Cardiac muscle cell (in vitro differentiated cells and primary cell): ENCODE measurements at places on chromosomes 12 and 14. TPM values are rescaled to one million over a fixed set of nuclear protein-coding genes. Genes with fewer than 3 reads are reported as not detected.
A peak's percentile ranks its signal among the peaks of the same experiment; 100 is the strongest.

DNA sequence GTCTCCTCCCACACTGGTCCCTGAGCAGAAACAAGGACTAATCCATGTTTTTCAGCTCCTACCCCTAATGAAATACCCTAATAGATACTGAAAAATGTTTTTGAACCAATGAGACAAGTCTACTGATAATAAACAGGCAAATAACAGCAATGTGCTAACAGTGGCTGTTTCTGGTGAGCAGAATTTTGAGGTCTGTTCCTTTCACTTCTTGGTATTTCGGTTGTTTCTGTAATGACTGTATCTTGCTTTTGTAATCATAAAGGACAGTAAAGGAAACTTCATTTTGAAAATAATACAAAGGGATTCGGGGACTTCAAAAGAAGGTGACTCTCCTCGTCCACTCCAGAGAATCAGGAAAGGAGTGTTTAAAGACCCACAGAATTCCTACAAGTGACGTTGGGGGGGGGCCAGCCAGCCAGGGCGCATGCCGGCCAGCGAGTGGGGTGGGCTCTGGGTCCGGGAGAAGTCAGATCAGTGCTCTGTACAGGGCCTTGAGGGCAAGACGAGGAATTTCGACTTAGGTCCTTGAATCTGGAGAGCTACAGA, 1.1 kb upstream of the CD9 start:
- no peak overlapping the region for H3K27ac ChIP-seq
- DNase-seq: no peak
- H3K36me3 ChIP-seq: no peaks in the 10 kb centered on the region
- H3K4me1 ChIP-seq: no peaks in the 10 kb centered on the region

DNA sequence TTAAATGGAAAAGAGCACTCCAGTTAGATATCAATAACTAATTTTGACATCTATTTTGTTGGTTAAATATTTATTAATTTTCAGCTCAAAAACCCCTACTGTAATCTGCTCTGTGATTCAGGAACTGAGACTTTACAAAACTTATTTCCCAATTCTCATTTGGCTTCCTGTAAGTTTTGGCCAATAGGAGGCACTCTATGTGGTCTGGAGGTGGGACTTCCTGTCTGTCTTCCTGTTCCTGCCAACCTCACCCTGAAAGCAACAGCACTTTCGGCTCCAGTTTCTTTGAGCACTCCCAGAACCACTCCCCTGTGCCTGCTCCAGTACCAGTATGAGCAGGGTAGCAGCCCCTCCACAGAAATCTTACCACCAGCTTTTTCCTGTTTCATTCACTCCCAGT, 1027.0 kb downstream of the VRK1 start:
- no peak overlapping the region for H3K4me3 ChIP-seq
- H3K27ac ChIP-seq: no peak overlapping the region
- H3K4me1 ChIP-seq: no peaks in the 10 kb centered on the region

- no peak overlapping the region for H3K27ac ChIP-seq
- DNase-seq: no peak
- H3K27me3 ChIP-seq: no peaks in the 10 kb centered on the region
- no peaks in the 10 kb centered on the region for H3K4me1 ChIP-seq
- no peak overlapping the region for H3K4me3 ChIP-seq
- H3K36me3 ChIP-seq: no peaks in the 10 kb centered on the region
These were observed 111.0 kb downstream of the MNAT1 start for GRCh38 chr14:60845523-60845922.

DNA sequence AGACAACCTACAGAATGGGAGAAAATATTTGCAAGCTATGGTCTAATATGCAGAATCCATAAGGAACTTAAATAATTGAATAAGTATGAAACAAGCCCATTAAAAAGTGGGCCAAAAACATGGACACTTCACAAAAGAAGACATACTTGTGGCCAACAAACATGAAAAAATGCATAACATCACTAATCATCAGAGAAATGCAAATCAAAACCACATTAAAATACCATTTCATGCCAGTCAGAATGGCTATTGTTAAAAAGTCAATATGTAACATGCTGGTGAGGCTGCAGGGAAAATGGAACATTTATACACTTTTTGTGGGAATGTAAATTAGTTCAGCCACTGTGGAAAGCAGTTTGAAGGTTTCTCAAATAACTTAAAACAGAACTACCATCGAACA, 945.4 kb upstream of the FLRT2 start:
- H3K4me3 ChIP-seq: no peak overlapping the region
- H3K27me3 ChIP-seq: no peaks in the 10 kb centered on the region
- DNase-seq: no peak
- no peaks in the 10 kb centered on the region for H3K36me3 ChIP-seq
- H3K4me1 ChIP-seq: no peaks in the 10 kb centered on the region

GRCh38 chr12:6963791-6964413, 6.6 kb downstream of the PHB2 start:
- H3K27ac ChIP-seq: peak overlapping the region; percentile 69
- DNase-seq: no peak
- peaks cover 13% of the 10 kb centered on the region for H3K4me1 ChIP-seq
- no peak overlapping the region for H3K4me3 ChIP-seq
- no peaks in the 10 kb centered on the region for H3K27me3 ChIP-seq

DNA sequence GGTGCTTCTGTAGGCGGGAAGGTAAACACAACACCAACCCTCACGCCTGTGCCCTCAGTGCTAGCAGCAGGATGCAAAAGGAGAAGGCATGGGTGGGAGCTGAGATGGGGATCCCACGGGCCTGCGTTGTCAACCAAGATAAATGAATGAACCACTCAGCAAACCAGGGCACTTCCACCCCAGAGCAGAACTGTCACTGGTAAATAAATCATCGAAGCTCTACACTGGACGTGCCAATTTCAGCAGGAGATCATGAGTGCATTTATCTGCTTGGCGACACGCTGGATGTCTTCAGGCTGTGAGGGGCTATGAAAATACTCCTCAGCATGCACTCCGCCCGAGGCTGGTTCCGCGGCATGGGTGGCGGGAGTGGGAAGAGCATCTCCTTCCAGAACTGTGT, 33.2 kb downstream of the HSPB8 start:
- no peak overlapping the region for H3K4me3 ChIP-seq

DNA sequence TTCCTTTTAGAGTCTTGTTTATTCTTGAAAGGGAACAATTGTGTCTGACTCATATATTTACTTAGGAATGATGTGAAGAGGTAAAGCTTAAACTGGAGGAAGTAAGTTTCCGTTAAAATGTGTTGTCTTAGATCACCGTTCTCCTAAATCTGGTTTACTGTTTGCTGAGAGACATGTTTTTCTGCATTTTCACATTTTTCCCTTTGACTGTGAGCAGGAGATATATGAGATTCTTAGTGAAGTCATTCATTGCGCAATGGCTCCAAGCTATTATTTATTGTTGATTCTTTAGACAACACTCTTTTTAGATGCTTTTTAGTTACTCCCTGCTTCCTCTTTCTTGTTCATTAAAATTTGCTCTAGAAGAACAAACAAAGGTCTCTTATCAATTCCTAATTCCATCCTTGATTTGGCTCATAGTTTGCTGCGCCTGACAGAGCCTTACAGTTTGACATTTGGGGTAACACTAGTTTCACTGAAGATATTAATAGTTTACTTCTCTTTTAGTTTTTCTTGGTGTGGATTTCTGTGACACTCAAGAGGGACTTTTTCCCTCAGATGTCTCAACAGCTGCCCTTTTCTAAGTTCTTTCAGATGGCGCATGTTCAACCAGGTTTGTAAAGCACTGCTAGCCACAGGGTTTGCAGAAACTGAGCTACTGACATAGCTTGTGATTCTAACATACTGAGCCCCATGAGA, 11.4 kb downstream of the CLECL1 start:
- no peaks in the 10 kb centered on the region for H3K4me1 ChIP-seq
- DNase-seq: no peak
- H3K4me3 ChIP-seq: no peak overlapping the region
- no peaks in the 10 kb centered on the region for H3K27me3 ChIP-seq

- no peak overlapping the region for H3K4me3 ChIP-seq
- DNase-seq: peak; percentile 55
- H3K27ac ChIP-seq: no peak overlapping the region
- H3K36me3 ChIP-seq: no peaks in the 10 kb centered on the region
These were observed 22.8 kb downstream of the TPCN1 start for GRCh38 chr12:113244047-113244460.

DNA sequence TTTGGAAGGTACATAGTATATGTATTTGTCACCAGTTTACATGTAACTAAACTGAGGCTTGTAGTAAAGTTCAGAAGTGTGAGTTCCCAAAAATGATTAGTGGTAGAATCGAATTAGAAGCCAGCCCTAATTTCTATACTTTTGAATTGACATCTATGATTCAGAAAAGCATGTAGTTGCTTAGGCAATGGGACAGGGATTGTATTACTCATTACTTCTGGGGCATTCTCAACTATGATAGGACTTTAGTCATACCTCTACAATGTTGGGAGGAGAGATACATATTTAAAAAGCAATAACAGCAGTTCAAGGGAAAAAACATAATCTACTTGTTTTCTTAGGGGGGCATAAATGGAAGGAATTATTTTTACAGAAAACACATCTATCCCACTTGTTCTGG, 277.9 kb upstream of the E2F7 start:
- no peak overlapping the region for H3K27ac ChIP-seq
- H3K4me1 ChIP-seq: peaks cover 27% of the 10 kb centered on the region
- H3K4me3 ChIP-seq: no peak overlapping the region
- peak; percentile 25 for DNase-seq

DNA sequence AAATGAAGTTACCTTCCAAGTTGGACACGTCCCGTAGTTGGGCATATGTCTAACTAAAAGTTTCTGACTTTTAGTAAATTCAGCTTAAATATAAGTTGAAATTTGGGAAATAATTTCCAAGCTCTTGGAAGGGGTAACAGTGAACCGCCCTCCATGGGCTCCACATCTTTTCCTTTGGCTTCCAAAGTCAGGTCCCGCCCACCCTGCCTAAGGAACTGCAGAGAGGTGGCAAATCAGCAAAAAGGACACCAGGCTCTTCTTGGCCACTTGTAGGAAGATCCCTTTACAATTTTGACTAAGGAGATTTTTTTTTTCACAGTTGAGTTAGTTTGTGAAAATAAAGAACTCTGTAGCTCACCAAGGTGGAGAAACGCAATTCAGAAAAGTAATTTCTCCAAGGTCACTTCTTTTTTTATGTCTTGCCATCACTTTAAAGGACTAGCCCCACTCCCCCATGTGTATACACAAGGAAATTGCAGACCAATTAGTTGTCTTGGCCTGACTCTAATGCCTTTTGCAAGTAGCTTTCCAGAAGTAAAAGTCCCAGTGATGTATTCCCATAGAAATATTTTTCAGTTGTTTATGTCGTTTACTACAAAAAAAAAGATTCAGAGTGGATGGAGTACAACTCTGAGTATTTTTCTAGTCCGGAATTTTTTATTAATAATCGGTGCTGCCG, 181.2 kb downstream of the PELI2 start:
- H3K4me3 ChIP-seq: no peak overlapping the region
- H3K27me3 ChIP-seq: no peaks in the 10 kb centered on the region
- no peak overlapping the region for H3K27ac ChIP-seq
- no peaks in the 10 kb centered on the region for H3K36me3 ChIP-seq

- DNase-seq: peak; percentile 81
- H3K27ac ChIP-seq: peak within 1 kb of the TSS; percentile 34
- H3K36me3 ChIP-seq: peaks cover 30% of the 10 kb centered on the region
- no peaks in the 10 kb centered on the region for H3K27me3 ChIP-seq
- no peak within 1 kb of the TSS for H3K4me3 ChIP-seq
These were observed at the start of gene SLC39A2 for GRCh38 chr14:20998674-20999366. Gene SLC39A2, plus strand, starts transcription at chr14:20999293. Its CDS starts 154 bp downstream, at chr14:20999447.

DNA sequence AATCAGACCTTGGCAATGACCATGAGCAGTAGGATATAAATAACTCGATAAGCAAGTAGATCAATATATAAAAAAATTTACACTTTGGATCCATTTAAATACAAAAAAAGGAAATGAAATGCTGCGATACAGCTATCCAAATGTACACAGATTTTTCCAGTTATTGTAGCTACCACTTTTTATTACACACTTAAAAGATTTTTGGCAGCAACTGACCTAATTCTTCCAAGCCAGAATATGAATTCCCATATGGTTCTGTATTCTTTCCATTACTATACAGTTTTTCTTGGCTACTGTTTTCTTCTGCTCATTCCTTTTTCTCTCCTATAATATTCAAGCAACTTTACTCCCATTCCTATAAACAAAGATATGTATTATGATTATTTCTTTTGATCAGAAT, 52.2 kb downstream of the TMTC1 start:
- H3K4me3 ChIP-seq: no peak overlapping the region
- H3K27me3 ChIP-seq: no peaks in the 10 kb centered on the region
- H3K36me3 ChIP-seq: no peaks in the 10 kb centered on the region
- no peak for DNase-seq
- H3K4me1 ChIP-seq: peaks cover 30% of the 10 kb centered on the region
- no peak overlapping the region for H3K27ac ChIP-seq

- H3K36me3 ChIP-seq: no peaks in the 10 kb centered on the region
- no peak overlapping the region for H3K27ac ChIP-seq
- H3K27me3 ChIP-seq: no peaks in the 10 kb centered on the region
- no peak overlapping the region for H3K4me3 ChIP-seq
These were observed 25.1 kb upstream of the WNK1 start for GRCh38 chr12:727321-727720.

GRCh38 chr12:123433615-123434014, 2.9 kb downstream of the RILPL2 start:
- no peak overlapping the region for H3K4me3 ChIP-seq
- no peak overlapping the region for H3K27ac ChIP-seq
- no peaks in the 10 kb centered on the region for H3K4me1 ChIP-seq
- no peak for DNase-seq
- H3K36me3 ChIP-seq: no peaks in the 10 kb centered on the region

DNA sequence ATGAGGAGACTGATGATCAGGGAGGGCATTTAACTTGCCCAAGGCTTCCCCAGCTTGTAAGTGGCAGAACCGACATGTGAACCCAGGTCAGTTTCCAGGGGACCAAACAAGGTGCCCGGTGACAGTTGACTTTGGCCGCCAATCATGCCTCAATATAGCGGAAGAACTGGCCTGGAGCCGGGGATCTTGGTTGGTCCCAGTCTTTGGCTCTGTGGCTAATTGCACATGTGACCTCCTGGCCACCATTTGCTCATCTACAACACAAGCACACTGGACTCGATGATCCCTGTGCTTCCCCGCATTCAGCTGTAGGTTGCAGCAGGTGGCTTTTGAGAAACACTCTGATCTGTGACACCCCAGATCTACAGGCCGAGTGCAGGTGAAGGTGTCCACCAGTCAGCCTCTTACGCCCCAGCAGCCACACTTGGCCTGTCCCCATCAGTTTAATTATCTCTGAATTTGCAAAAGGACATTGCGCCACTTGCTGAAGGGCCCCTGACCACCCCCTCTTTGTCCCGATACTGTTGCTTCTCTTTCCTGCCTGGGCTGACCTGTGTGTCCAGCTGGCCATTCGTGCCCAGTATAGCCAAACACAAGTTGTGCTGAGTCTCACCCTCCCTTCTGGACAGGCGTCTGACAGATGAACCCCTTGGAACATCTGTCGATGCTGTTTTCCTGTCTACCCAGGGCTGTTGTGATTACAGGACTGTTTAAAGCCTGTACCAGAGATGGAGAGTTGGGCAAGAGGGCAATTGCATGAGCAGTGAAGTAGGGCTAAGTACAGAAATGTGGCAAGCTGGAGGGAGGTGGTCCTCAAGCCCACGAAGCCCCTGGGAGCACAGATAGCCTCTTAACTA, 14.1 kb downstream of the ACACB start:
- no peaks in the 10 kb centered on the region for H3K36me3 ChIP-seq
- no peak overlapping the region for H3K4me3 ChIP-seq
- H3K27ac ChIP-seq: peak overlapping the region; percentile 92
- DNase-seq: no peak
- no peaks in the 10 kb centered on the region for H3K27me3 ChIP-seq

C12orf42 gene
- total RNA-seq: not detected in 2 replicates

TMEM119 gene
- total RNA-seq: 0.48 and 1.7 TPM in 2 replicates

GUCY2C gene
- total RNA-seq: not detected in 2 replicates

ARHGDIB gene
- 3.8 and 8.2 TPM in 2 replicates for total RNA-seq
